ENCODE measurements at places on chromosomes 1 and 21. TPM values are rescaled to one million over a fixed set of nuclear protein-coding genes. Genes with fewer than 3 reads are reported as not detected.
A peak's percentile ranks its signal among the peaks of the same experiment; 100 is the strongest.

GRCh38 chr21:45451091-45451740, 46.3 kb downstream of the COL18A1 start:
- DNase-seq: no peak

GRCh38 chr1:159970932-159971342, 16.9 kb upstream of the SLAMF9 start:
- no peak for DNase-seq

Gene CELA3B
- 0.40 TPM for polyA plus RNA-seq

Gene ZP4
- polyA plus RNA-seq: not detected

DNA sequence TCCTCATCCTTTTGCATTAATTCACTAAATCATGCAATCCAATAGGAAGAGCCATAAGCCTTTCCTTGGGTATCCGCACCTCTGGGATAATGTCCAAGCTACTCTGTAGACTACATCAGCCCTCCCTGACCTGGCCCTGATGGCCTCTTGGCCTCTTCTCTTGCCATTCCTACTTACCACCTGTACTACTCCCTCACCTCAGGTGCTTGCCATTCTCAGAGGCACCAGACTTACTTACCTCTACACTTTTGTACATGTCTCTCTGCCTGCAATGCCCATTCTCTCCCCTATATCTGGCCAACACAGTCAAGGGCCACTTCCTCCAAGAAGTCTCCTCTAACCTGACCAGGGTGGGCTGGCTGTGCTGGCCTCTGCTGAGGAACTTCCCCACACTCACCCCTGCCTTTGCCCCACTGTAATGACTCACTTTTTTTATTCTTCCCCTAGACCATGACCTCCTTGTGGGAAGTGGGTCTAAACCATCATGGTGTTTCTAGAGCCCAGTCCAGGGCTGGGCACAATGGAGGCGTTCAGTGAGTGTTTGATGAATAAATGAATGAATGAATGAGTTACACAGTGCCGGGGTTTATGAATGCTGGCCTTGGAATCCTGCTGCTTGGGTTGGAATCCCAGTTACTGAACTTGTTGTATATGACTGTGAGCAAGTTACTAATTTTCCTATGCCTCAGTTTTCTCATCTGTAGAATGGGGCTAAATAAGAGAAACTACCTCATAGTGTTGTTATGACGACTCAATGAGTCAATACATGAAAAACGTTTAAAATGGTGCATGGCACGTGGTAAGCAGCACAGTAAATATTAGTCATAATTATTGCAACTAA, 179.8 kb downstream of the FOXD2 start:
- DNase-seq: no peak

DNA sequence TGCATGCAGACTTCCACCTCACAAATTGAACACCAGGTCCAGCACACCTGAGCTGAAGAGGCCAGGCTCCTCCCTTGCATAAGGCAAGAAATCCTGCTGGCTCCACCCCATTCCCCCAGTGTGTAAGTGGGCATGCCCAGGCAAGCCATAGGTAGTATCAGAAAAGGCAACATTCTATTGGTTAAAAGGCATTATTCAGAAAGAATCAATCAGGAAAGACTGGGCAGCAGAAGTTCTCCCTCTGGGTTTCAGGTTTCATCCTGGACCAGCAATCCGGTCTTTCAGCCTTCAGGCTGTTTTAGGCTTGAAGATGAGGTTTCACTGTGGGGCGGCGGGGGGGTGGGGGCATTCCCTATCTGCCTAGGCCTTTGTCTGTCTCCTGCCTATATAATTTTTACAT, 42.0 kb upstream of the LHX8 start:
- no peak for DNase-seq

GRCh38 chr1:220323717-220324116, 51.5 kb upstream of the RAB3GAP2 start:
- no peak for DNase-seq

DNA sequence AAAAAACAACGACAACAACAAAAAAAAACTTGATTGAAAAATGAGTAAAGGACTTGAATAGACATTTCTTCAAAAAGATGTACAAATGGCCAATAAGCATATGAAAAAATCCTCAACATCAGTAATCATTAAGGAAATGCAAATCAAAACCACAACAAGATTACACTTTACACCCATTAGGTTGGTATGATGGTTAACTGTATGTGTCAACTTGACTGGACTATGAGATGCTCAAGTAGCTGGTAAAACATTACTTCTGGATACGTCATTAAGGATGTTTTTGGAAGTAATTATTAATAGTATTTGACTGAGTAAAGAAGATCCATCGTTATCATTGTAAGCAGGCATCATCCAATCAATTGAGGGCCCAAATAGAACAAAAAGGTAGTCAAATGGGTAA, 34.9 kb upstream of the LYPLAL1 start:
- no peak for DNase-seq

DNA sequence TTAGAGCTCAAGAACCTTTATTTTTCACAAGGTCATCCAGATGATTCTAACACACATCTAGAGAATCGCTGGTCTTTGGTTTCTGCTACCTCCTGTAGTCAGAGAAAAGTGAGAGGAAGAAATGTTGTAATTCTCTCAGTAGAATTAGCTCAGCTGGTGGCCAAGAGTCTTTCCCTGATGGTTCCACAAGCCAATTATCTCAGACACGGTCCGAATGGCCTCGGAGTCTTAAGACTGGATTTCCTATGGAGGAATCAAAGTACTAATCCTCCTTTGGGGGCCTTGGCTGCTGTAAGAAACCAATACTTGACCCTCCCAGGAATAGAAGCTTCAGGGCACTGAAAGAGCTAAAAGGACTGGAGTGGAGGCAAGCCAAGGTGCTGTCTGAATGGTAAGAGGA, 1.8 kb downstream of the TMEM81 start:
- no peak for DNase-seq

Gene PDE4B
- polyA plus RNA-seq: 12.0 TPM

GRCh38 chr21:38136201-38136600, 120.6 kb upstream of the KCNJ15 start:
- no peak for DNase-seq

DNA sequence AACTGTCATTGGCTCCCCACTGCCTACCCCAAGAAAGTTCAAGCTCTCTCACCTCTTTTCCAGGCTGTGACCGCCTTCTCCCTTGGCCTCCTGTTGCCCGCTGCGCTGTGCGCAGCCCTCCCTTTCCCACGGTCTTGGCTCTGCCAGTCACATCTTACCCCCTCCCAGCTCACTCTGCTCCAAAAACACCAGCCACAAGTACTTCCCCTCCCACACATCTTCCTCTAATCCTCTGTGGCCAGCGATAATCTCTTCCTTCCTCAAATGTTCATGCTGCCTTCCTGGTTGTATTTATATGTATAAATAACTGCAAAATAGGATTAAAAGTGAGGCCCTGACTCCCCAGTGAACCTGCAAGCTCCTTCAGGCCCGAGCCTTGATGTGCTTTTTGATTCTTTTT, 81.8 kb downstream of the AJAP1 start:
- DNase-seq: no peak

DNA sequence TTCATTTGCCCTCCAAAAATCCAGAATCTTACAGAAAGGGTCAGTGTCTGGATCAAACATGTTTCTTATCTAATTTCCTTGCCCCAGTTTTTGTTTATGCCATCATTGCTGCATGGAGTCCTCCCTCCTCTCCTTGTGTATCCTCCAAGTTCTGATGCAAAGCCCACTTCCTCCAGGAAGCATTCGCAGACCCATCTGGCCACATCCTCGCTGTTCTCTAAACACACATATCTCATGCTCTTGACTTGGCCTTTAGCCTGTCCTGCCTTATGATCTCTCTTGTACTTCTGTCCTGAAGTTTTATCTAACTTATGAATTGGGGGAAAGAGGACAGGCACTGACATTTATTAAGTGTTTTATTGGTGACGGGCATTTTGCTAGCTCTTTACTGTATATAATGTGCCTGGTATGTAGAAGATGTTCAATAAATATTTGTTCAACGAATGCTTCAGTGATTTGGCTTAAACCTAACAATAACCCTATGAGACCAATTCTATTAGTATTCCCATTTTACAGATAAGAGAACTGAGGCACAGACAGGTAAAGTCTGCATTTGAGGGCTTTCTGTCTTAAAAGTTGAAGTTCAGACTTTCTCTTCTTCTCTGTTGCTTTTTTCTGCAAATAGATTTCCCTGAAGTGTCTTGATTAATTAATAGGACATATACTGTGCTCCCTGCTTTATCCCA, 19.2 kb upstream of the ID3 start:
- DNase-seq: no peak

- DNase-seq: peak; percentile 32
These were observed 612.0 kb downstream of the MATN1 start for GRCh38 chr1:30111431-30111830.

GRCh38 chr1:19074902-19075721, 118.6 kb upstream of the IFFO2 start:
- DNase-seq: no peak

DNA sequence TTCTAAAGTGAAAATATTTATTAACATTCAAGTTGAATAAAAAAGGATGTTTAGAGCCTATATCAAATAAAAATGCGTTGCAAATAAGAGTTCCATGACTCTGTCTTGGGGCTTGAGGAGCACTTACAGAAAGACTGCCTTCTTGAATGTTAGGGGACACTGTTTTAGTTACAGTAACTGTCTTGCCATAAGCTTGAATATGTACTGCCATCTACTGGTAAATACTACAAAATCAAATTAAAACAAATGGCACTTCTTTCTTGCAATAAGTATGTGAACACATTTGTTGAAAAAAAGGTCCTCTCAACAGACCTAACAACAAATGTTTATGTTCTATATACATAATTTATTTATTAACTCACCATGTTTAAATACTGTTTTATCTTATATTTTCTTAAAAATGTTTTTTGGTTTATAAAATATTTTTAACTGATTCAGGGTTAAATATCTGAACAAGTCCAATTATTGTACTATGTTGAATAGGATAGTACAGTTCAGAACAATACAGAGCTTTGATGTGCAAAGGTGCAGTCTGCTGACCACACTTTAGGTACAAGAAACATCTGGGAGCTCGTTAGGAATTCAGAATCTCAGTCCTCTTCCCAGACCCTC, 199.5 kb downstream of the LRRIQ3 start:
- peak; percentile 43 for DNase-seq

DNA sequence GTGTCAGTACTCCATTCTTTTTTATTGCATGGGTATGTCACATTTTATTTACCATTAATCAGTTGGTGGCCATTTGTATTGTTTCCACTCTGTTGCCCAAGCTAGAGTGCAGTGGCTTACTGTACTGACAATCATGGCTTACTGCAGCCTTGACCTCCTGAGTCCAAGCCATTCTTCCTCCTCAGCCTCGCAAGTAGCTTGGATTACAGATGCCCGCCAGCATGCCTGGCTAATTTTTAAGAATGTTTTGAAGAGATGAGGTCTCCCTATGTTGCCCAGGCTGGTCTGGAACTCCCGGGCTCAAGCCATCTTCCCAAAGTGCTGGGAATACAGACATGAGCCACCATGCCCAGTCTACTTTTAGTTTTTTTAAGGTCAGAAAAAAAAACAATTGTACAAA, 813 bp upstream of the SFT2D2 start:
- no peak for DNase-seq

GRCh38 chr21:15444118-15444960, 285.4 kb upstream of the USP25 start:
- no peak for DNase-seq

- DNase-seq: no peak
These were observed 29.1 kb downstream of the CHML start for GRCh38 chr1:241611063-241611462.

DNA sequence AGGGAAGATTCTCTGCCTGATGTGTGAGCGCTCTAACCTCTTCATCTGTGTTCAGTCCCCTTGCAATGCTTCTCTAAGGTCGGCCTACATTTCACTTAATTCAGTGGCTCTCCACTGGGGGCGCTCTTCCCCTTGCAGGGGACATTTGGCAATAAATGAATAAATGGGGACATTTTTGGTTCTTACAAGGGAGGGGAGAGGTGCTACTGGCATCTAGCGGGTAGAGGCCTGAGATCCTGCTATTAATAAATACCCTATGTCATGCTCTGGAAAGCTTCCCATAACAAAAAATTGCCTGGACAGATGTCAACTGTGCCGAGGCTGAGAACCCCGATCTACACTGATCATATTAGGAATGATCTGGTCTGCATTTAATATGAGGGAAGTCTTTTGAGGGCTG, 25.9 kb upstream of the DNAJC11 start:
- no peak for DNase-seq

GRCh38 chr1:151855933-151856332, 2.4 kb upstream of the THEM5 start:
- DNase-seq: no peak

- DNase-seq: no peak
These were observed 23.1 kb downstream of the LGR6 start for GRCh38 chr1:202216691-202217090.

GRCh38 chr1:87186346-87186745, 142.3 kb upstream of the LMO4 start:
- no peak for DNase-seq

DNA sequence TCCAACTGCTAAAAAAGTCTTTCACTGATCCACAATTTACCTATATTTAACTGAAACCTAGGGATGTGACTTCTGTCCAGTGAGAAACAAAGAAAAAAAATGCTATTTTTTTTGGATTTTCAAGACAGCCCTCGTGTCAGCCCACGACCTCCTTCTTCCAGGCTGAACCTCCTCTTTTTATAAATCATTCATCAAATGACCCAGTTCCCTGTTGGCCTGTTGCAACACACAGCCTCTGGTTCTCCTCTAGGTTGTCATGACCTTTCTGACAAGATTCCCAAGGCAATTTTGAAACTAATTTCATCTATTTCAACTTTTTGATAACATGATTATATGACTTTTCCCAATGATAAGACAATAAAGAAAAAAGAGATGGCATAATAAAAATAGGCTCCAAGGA, 74.6 kb downstream of the PGBD5 start:
- DNase-seq: no peak

DNA sequence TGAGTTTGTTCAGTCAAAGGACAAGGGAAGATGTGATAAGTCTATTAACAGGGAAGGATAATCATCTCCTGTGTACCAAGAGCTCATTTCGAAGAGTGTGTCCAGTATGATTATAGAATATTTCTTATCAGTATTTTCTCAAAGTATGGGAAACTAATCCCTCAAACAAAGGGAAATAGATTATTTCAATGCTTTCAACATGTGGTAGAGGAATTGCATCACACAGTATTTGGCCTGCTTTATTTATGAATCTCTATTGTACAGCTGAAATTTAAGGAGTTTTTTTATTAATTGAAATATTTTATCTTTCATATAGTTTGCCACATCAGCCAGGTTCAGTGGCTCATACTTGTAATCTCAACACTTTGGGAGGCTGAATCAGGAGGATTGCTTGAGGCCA, 151.0 kb downstream of the CLEC20A start:
- DNase-seq: no peak
